Stimulated activated CD4-positive, alpha-beta T cell treated with anti-CD3 and anti-CD28 coated beads, TNF-alpha, amount 100 ng/mL, for 48 hours (primary cell): ENCODE measurements at places on chromosomes 1 and 21.

- no peak for DNase-seq
Measured at GRCh38 chr1:54347955-54348699, 58.1 kb downstream of the SSBP3 start.

DNA sequence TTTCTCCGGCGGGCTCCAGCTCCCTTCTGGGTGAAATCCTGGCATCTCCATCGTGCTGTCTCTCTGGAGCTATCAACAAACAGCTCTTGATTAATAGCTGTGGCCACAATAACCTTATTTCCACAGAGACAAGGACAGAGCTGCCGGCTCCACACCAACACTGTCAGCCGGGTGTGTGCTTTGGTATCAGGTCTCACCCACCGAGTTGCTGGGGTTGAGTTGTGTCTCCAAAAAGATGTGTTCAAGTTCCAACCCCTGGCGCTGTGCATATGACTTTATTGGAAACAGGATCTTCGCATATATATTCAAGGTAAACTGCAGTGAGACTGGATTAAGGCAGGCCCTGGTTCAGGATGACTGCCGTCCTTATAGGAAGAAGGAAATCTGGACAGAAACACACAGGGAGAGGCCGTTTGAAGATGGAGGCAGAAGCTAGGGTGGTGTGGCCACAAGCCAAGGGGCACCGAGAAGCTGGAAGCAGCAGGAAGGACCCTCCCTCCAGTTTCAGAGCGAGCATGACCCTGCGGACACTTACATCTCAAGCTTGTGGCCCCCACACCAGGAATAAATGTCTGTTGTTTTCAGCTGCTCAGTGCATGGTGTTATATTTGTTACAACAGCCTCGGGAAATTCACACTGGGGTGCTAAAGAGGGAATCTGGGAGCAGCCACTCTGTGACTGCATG is 88.4 kb upstream of the TMPRSS2 start:
- DNase-seq = no peak

- DNase-seq = no peak
Measured at GRCh38 chr1:94607398-94607797, 65.8 kb upstream of the F3 start.

DNA sequence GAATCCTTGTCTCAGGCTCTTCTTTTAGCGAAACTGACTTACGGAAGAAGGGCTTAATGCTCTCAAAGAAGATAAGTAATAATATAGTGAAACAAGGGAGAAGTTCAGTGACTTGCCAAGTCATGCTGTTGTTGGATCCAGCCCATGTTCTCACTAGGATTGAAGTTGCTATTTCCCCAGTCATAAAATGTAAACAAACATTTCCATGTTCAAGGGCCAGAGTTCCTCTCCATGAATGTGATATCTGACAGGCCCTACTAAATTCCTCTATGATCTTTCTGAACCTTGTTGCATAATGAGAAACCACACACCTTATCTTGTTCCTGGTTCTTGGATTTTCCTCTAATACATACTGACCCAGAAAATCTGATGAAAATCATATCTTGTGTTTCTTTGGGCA is 876.5 kb upstream of the B3GALT2 start:
- no peak for DNase-seq

DNA sequence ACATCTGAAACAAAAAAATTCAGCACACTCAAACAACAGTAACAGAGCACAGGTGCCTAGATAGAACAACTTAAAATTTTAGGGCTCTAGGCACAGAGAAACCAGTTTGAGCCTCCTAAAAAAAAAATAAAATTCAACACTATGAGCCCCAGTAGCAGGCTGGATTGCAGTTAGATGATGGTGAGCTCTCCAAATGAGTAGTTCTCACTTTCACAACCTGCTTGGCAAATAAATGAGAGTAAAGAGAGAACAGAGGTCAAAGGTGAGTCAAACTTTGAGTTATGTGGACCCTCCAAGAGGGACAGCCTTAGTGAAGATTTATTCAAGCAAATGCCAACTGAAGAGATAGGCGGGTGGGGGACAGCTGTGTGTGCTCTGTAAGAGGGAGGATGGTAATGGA is 3.6 kb downstream of the BEND5 start:
- no peak for DNase-seq

DNA sequence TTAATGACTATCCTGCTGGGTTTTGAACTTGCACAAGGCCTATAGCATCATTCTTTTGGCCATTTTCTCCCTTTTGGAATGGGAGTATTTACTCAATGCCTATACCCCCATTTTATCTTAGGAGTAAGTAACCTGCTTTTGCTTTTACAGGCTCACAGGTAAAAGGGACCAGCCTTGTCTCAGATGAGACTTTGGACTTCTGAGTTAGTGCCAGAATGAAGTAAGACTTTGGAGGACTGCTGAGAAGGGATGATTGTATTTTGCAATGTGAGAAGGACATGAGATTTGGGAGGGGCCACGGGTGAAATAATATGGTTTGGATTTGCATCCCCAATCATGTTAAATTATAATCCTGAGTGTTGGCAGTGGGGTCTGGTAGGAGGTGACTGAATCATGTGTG is 212.7 kb downstream of the FAF1 start:
- no peak for DNase-seq

DNA sequence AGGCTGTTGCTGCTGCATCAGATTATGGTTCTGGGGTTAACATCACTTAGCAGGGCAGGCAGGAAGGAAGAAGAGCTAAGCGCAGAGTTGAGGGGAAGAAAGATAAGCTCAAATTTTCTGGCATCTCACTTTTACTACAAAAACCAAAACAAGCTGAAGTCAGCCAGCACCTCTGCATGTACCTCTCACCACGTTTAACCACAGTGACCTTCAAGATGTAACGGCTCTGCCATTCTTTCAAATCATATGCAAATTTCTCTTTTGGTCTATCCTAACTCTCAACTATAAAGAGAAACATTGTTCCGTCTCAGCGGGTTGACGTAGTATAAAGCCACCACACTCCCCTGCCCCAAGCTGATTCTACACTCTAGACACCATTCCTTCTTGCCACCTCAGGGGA is 154.4 kb downstream of the OMA1 start:
- DNase-seq = no peak

GRCh38 chr1:153533689-153534201 is 2.0 kb downstream of the S100A6 start:
- DNase-seq = no peak

DNA sequence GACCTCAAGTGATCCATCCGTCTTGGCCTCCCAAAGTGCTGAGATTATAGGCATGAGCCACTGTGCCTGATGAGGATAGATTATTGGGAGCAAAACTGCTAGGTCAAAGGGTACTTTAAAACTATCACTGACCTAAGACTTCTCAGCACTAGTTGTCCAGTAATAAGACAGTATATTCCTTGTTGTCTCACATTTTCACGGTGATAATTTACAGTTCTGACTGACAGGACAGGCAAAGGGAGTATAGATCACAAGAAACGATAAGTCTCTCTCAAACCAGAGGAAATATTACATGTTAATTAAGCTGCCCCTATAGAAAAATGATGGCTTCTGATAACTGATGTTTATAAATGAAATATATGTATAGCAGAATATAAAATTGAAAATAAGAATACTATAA is 3.7 kb downstream of the MRPS14 start:
- no peak for DNase-seq

DNA sequence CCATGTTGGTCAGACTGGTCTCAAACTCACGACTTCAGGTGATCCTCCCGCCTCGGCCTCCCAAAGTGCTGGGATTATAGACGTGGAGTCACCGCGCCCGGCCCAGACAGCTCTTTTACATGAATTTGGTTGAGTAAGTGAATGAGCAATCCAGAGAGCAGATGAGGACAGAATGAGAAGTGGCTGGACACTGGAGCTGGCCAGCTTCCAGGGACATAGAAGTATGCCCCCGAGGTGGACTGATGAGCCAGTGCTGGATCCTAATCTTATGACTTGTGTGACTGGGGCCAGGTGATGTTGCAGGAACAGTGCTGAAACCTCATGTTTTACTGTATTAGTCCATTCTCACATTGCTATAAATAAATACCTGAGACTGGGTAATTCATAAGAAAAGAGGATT is 35.9 kb upstream of the KANK4 start:
- DNase-seq = no peak

- no peak for DNase-seq
Measured at GRCh38 chr21:45082736-45083135, 8.4 kb downstream of the ADARB1 start.

DNA sequence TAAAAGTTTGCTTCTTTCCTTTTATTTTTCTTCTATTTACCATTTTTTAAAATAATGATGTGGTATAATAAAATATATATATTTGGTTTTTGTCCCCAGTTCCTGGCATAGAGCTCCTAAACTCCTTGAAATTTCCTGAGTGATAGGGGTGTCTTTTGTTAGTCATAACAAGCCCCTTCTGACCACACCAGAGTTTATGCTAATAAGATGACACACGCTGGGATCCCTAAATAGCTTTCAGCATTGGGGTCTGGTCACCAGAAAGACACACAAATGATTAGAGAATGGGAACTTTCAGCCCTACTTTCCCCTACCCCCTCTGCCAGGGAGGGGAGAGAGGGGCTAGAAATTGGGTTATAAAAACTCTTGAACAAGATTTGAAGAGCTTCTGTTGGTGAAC is 56.2 kb downstream of the COL24A1 start:
- DNase-seq = no peak

DNA sequence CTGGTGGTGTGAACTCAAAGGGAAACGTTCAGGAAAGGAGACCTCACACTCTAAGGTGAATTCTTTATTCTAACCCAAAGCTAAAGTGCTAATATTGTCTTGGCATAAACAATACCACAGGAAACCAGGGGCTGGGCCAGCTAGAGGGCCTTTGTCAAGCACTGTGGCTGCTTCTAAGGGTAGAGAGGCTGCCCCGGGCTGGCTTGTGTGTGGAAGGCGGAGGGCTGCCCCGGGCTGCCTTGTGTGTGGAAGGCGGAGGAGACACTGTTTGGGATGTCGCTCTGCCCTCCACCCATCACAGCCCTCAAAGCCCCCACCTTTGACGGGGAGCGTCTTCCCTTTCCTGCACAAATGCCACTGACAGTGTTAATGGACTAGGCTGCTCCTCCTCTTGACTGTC is 216.8 kb downstream of the TOMM20 start:
- DNase-seq = no peak
